Spinal cord (tissue), 10 donors: ENCODE measurements at places on chromosomes 6 and 20. TPM values are rescaled to one million over a fixed set of nuclear protein-coding genes. Genes with fewer than 3 reads are reported as not detected.
A peak's percentile ranks its signal among the peaks of the same experiment; 100 is the strongest.

The CRYBG1 gene
- total RNA-seq: 3.4 TPM

DNA sequence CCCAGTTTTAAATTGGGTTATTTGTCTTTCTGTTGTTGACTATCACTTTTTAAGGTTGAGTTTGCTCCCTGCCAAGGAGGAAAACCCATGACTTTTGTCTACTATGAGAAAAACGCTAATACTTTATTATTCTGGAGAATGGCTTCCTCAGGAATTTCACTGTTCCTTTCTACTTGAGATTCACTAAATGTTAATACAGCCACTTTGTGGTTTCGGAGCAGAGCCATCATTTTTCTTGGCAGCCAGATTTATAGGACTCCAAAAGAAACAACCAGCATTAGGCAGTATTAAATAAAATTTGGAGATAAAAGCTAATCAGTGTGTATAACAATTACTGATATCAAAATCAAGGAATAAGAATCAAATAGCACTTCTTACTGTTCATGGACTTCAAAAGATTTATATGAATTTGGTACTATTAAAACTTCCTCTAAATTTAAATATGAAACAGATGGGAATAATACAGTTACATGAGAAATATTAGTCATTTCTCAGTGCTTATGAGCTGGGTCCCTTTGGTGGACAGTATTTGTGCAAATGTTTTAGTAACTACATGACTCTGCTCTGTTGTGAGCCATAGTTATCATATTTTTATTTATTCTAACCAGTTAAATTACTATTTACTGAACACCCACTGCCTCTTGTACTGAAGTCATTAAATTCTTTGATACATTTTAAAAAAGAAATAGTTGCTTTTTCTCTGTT is 64.1 kb upstream of the FBXO30 start:
- DNase-seq: no peak

- no peak for DNase-seq
These were observed 3.3 kb downstream of the ZSWIM3 start for GRCh38 chr20:45860560-45861220.

- DNase-seq: no peak
These were observed 77.2 kb upstream of the EPHA7 start for GRCh38 chr6:93496548-93496947.

DNA sequence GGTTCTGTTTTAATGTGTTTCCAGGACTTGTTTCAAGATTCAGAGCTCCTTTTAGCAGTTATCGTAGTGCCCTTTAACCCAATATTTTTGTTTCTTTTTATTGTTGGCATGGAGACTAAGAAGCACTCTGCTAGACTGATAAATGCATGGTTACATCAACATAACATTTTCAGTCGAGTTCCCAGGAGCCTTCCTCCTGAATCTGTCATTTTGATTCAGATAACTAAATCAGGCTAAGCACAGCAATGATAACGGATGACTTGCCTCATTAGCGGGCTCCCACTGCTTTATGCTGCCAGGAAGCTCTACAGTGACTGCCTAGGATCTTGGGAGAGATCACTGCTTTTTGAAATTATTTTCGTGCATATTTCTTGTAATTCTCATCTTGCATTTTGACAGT is 772.8 kb upstream of the GJE1 start:
- no peak for DNase-seq

The CCDC28A gene
- 19.4 TPM for total RNA-seq

DNA sequence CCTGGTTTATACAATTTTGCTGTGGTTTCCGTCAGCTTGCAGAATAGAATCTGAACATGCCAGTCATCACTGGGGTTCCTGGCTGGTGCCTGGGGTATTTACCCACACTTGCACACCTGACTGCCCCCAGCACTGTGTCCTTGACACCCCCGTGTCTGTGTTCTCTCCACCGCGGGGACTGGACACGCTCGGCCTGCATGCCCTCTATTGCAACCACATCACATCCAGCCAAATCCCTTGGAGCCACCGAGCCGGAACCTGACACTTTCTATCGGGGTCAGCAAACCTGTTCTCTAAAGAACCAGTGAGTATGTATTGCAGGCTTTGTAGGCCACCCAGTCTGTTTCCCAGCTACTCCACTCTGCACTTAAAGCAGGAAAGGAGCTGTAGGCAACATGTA is 527.5 kb downstream of the PRKN start:
- no peak for DNase-seq

- DNase-seq: no peak
These were observed 82.1 kb upstream of the SRSF6 start for GRCh38 chr20:43375591-43375990.

DNA sequence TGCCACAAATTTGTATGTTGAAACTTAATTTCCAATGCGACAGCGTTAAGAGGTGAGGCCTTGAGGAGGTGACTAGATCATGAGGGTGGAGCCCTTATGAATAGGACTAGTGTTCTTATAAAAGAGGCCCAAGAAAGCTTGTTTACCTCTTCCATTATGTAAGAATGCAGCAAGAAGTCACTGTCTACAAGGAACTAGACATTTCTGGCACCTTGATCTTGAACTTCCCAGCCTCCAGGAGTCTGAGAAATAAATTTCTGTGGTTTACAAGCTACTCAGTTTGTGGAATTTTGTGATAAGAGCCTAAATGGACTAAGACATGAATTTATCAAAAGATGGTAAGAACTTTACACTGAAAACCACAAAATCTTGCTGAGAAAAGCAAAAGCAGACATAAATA is 173.6 kb upstream of the SGK1 start:
- DNase-seq: no peak

GRCh38 chr20:33387177-33387576 is 14.1 kb downstream of the CDK5RAP1 start:
- DNase-seq: no peak

The KIAA0408 gene
- total RNA-seq: 71.0 TPM

GRCh38 chr20:64200740-64201139 is 36.5 kb downstream of the MYT1 start:
- no peak for DNase-seq

GRCh38 chr20:37914672-37915433 is 11.9 kb downstream of the VSTM2L start:
- DNase-seq: peak; percentile 88

The GJA10 gene
- not detected for total RNA-seq

DNA sequence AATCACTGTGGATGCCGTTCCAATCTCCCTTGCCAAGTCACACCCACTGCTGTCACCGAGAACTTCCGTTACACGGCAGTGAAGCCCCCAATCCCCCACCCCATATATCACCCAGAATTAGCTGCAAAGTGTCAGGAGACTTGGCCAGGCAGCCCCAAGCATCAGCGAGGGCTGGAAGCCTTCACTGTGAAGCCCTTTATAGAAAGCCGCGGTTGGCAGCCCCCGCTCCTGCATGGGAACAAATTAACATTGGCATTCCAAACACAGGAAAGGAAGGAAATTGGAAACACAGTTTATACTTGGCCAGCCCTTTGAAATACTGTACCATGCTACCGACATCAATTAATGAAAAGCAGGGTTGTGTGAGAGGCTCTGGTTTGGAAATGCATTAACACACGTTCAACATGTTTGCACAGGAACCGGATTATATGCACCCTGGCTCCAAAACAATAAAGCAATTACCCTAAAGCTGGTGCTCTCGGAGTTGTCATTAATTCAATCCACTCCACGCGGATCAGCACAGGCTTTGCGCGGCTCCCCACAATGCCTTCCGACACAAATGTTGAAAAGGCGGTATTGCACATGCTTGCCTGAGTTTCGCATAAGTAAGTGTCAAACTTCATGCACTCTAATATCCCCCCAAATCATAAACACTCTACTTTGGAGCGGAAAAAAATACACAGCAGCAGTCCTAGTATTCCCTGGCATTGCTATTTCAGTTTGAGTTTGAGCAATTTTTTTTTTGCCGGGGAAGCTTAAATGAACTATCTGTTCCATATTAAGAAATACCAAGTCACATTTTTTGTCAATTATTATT is 7.1 kb downstream of the BMP7 start:
- peak; percentile 94 for DNase-seq

GRCh38 chr6:143708889-143709288 is 31.1 kb downstream of the PHACTR2 start:
- no peak for DNase-seq

DNA sequence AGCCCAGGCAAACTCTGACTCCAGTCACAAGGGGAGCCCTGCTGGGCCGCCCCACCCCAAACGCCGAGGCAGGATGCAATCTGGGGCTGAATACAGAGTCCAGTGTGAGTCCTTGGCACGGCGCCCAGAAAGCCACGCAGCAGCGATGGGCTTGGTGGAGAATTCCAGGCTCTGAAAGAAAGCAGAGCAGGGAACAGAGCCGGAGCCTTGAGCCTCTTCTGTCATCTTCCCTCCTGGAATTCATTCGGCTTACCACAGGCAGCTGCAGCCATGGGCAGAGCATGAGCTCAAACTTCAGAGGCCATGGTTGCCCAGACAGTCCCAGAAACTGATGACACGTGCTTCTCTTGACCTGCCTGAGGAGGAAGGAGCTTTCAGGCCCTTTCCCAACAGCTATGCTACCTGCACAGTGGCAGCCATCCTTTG is 441.1 kb upstream of the JARID2 start:
- DNase-seq: no peak

The HUS1B gene
- 0.39 TPM for total RNA-seq

DNA sequence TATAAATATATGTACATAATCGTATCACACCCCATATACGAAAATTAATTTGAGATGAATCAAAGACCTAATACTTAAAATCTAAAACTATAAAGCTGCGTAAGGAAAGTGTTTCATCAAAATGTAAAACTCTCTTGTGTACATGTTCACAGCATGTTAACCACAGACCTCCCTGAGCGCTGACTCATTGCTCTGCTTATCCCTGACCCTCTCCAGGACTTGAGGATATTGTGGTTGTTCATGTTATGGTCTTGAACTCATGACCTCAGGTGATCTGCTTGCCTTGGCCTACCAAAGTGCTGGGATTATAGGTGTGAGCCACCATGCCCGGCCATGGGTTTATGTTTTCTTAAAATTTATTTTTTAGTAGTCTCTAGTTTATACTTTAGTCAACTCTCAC is 14.2 kb downstream of the FAM83B start:
- DNase-seq: no peak

- DNase-seq: no peak
These were observed 286.6 kb downstream of the TSHZ2 start for GRCh38 chr20:53258741-53259140.

The ETV7 gene
- total RNA-seq: 0.61 TPM

The OR2B6 gene
- not detected for total RNA-seq

The FOXF2 gene
- 7.6 TPM for total RNA-seq

GRCh38 chr6:51490101-51490500 is 597.3 kb downstream of the PKHD1 start:
- no peak for DNase-seq
